GM13977 (cell line): ENCODE measurements at places on chromosomes 7 and 10.

DNA sequence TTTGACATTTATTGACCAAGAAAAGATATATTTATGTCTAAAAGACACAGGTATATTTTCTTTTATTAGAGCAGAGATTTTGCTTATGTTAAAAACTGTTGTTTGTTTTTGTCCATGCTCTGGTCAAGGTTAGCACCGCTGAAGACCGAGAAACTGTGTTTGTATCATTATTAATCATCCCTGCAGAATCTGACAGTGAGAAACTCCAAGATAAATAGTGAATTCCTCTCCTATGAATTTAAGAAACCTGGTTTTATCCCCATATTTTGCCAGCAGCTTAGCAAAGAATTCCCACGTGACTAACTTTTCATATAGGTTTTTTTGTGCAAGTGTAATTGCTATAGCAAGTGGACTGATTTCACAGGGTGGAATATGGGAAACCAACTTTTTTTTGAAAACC, 77.6 kb downstream of the FRMD4A start:
- no peak for DNase-seq

DNA sequence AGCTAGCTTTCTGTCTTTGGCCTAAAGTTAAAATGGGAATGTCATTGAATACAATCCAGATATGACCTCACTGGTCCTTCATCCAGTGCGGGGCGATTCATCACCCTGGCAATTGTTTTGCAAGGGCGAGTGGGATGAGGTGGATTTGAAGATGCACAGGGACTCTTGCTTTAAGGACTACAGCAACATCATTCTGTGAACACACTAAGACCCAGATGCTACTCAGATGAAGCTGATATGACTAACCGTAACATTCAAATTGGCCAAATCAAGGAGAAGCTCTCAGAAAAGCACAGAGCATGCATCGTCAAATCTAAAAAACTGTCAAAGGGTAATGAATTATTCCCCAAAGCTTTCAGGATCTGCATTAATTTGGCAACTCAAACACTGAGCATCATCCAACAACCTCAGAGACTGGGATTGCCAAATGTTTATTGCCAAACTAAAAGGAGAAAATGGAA, 12.8 kb downstream of the CPA1 start:
- no peak for DNase-seq

DNA sequence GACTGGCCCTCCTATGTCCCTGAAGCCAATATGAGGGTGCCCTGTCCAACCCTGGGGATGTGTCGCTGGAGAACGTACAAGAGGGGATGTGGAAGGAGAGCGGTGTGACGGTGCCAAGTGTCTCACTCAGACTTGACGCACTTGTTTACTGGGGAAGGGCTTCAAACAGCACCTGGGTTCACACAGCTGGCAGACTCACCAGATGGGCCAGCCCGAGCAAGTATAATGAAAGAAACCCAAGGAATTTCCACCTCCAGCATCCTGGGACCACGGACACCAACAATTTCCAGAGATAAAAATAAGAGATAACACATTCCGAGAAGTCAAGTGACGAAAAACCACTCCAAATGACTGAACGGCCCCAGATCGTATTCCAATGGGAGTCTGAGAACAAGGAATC, 5.3 kb downstream of the ATP5MF start:
- DNase-seq, result no peak

- DNase-seq, result no peak
Observed at GRCh38 chr7:19587291-19587690, 121.5 kb downstream of the POLR1F start.

DNA sequence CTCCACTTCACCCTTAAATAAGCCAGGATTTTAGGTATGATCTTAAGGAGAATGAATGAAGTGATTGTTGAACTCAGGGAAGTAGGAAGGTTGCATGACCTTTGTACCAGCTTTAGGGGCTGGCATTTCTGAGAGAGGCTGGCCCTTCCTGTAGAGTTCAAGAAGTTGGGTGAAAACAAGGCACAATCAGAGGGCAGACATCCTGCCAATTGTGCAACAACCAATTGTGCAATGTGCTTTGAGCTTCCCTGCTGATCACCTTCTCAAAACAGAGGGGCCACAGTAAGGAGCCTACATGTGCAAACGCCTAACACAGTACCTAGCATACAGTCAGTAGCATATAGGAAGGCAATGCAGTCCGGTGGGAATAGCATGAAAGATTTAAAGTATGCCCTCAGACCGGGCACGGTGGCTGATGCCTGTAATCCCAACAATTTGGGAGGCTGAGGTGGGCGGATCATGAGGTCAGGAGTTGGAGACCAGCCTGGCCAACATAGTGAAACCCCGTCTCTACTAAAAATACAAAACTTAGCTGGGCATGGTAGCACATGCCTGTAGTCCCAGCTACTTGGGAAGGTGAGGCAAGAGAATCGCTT, 5.4 kb downstream of the CPVL start:
- DNase-seq, result no peak

GRCh38 chr7:127675721-127676120, 23.7 kb downstream of the SND1 start:
- DNase-seq, result no peak

DNA sequence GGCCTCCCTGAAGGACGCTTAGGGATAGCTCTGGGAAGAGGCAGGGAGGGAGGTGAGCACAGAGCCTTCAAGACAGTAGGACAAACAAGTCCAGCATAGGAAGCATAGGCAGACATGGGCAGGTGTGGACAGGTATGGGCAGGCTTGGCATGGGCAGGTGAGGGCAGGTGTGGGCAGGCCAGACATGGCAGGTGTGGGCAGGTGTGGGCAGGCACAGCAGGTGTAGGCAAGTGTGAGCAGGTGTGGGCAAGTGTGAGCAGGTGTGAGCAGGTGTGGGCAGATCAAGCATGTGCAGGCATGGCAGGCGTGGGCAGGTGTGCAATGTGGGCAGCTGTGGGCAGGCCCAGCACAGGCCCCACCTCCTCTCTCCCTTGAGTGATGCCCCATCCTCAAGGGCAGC, 148.8 kb upstream of the ZMIZ1 start:
- no peak for DNase-seq

- no peak for DNase-seq
Observed at GRCh38 chr10:43393606-43394360, 15.2 kb downstream of the HNRNPF start.
